ENCODE measurements at places on chromosomes 7 and 10.

- DNase-seq: no peak
These were observed 245.4 kb downstream of the ADARB2 start for GRCh38 chr10:1491901-1492300.

GRCh38 chr10:117741524-117741923 lies 199.0 kb downstream of the EMX2 start:
- DNase-seq: no peak

GRCh38 chr10:19178675-19179074 lies 130.1 kb downstream of the MALRD1 start:
- DNase-seq: no peak

GRCh38 chr10:114648368-114648767 lies 9.7 kb downstream of the ABLIM1 start:
- no peak for DNase-seq

DNA sequence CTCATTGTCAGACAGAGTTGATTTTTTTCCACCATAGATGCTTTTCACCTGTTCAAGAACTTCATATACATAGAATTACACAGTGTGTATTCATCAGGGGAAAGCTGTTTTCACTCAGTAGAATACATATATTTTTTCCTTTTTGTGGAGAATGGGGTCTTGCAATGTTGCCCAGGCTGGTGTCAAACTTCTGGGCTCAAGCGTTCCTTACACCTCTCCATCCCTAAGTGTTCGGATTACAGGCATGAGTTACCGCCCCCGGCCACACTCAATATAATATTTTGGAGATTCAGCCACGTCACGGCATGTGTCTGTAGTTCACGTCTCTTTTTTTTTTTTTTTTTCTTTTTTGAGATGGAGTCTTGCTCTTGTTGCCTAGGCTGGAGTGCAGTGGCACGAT lies 7.5 kb upstream of the SMC3 start:
- DNase-seq: no peak

- no peak for DNase-seq
These were observed 286.2 kb downstream of the HTR7 start for GRCh38 chr10:90571481-90572258.

DNA sequence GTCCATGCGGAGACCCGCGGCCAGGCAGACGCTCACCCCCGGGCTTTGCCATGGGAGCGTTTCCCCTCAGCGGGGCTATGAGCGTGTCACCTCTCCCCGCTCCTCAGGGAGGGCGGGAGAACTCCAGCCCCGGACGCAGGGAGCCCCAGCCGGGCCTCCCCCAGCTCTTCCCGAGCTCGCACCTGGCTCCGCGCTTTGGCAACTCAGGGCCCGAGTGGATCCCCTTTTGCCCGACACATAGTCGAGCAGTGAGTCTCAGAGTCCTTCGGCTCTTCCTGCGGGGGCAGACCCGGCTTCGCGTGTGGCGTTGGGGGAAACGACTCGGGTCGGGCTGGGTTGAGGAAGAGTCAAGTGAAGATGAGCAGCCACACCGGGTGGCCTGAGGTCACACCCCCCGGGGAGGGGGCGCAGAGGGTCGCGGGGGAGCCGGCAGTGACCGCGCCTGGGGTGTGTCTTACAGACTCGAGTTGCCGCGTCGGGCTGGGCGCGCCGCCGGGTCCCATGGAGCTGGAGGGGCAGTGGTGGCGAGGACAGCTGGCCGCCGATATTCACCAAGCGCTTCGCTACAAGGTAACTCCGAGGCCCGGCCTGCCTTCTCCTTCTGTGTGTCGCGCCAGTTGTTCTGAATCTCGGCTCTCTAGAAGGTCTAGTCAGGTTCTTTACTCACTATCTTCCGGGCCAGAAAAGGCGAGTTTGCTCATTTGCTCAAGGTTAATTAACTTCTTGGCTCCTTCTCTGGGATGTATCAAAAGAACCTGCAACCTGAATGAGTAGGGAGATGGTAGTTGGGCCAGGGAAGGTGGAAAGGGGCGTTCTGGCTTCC lies 721 bp downstream of the CCNJ start:
- DNase-seq: peak; percentile 43

DNA sequence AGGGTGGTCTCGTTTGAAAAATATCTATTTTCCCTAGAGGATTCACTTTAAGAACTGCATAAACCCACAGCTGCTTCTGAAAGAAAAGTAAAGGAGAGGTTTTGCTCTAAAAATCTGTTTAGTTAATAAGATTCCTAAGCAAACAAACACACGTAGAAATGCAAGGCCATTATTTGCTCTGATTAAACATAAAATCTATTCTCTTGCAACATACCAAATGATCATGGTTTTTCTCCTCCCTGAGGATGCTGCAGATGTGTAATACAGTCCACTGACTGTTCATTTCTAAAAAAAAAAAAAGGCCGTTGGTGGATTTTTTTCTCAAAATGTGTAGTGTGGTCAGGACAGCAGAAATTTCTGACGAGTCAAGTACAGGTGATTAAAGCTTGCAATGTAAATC lies 98.6 kb downstream of the BUB3 start:
- DNase-seq: no peak

DNA sequence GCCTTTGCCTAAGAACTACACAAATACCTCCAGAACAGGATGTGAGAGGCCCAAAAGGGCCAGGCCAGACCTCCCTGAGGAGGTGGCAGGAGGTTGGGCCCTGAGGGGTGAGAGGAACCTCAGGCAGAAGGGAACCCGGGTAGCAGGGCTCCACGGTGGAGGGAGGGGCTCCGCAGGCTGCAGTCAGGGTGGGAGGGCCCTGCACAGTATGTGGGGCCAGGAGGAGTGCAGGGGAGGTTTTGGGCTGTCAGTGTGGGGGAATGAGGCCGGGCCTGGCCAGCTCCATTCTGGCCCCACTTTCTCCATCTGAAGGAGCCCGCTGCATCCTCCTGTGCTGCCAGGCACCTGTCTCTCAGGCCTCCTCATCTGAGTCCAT lies 25.9 kb downstream of the DNAJB12 start:
- no peak for DNase-seq

GRCh38 chr10:36469585-36469984 lies 655.8 kb upstream of the ANKRD30A start:
- DNase-seq: no peak
